LNCaP clone FGC (cell line): ENCODE measurements at places on chromosomes 1 and 21.
A peak's percentile ranks its signal among the peaks of the same experiment; 100 is the strongest.

- DNase-seq, result no peak
Observed at GRCh38 chr1:217425422-217425821, 205.5 kb downstream of the GPATCH2 start.

GRCh38 chr21:27885296-27885711 lies 918.4 kb upstream of the ADAMTS5 start:
- DNase-seq, result no peak

GRCh38 chr1:191350938-191351337 lies 807.3 kb upstream of the RGS18 start:
- no peak for DNase-seq

GRCh38 chr1:206430031-206430983 lies 40.0 kb upstream of the IKBKE start:
- no peak for DNase-seq

DNA sequence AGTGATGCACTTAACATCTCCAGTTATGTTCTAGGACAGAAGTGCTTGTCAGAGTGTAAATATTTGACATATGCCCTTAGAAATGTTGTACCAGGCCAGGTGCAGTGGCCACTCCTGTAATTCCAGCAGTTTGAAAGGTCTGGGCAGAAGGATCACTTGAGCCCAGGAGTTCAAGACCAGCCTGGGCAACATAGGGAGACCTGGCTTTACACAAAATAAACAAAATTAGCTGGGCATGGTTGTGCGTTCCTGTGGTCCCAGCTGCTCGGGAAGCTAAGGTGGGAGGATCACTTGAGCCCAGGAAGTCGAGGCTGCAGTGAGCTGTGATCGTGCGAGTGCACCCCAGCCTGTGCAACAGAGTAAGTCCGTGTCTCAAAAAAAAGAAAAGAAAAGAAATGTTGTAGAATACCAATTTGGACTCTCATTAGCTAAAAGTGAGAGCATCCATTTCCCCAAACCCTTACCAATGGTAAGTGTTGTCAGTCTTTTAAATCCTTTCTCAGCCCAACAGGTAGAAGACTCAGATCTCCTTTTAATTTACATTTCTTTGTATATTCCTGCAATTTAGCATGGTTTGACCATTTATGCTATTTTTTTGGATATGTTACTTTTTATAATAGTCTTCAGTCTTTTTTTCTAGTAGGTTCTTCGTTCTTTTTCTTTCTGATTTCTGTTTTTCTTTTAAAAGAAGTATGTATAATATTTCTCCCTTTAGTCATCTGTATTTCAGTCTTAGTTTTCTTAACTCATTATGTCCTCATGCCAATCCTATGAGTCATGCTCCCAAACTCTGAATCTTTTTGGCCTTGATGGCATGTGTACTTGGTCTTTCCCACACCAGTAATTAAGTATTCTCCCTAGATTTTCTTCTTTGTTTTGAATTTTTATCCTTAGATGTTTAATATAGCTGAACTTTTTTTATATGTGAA lies 74.4 kb downstream of the CAMTA1 start:
- DNase-seq, result no peak

- DNase-seq, result no peak
Observed at GRCh38 chr1:192775631-192776030, 33.2 kb upstream of the RGS2 start.

DNA sequence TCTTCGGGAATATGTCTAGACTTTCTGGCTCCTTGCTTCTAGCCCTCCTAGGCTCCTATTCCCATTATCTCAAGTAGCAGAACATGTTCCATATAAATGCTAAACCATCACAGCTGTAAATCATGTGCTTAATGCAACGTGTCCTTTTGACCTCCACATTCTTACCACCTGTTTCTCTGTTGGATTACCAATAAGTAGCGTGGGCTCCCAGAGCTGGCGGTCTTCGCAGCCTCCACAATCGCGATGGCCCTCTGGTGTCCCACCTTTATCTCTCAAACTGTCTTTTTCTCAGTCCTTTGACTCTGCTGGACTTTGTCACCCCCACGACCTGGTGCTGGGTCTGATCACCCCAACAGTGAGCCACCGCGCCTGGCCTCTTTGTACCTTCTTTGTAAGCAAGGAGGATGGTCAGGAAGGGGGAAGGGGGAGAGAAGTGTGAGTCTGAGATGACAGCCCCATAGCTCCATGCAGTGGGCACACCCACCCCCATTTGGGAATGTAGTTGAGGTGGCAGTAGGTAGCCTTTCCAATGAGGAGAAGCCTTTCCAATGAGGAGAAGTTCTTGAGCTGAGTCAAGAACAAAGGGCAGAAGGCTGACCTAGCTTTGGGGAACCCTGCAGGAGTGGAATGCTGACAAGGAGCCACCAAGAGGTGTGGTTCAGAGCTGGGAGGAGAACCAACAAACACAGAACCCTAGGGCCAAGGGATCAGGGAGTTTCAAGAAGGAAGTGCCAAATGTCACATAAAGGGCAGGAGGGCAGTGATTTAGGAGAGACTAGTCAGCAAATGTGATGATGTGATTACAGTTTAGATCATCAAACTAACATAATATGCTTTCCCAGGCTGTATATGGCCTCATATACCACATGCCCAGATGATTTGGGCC lies 14.2 kb downstream of the TRAF5 start:
- DNase-seq, result no peak

DNA sequence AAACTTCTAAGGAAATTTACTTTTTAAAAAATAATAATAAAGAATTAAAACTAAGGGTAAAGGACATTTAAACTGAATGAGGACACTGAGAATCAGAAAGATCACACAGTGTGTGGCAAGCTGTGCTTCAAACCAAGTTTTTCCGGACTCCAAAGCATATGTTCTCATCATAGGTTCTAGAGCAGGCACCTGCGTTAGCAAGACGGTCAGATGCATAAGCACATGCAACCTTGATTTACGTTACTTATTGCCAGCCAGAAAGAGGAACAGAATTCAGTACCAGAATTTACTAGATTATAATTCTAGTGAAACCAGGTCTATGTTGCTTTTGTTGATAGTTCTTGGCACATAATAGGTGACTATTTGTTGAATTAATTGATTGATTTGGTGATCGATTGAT lies 6.2 kb upstream of the LBR start:
- no peak for DNase-seq

DNA sequence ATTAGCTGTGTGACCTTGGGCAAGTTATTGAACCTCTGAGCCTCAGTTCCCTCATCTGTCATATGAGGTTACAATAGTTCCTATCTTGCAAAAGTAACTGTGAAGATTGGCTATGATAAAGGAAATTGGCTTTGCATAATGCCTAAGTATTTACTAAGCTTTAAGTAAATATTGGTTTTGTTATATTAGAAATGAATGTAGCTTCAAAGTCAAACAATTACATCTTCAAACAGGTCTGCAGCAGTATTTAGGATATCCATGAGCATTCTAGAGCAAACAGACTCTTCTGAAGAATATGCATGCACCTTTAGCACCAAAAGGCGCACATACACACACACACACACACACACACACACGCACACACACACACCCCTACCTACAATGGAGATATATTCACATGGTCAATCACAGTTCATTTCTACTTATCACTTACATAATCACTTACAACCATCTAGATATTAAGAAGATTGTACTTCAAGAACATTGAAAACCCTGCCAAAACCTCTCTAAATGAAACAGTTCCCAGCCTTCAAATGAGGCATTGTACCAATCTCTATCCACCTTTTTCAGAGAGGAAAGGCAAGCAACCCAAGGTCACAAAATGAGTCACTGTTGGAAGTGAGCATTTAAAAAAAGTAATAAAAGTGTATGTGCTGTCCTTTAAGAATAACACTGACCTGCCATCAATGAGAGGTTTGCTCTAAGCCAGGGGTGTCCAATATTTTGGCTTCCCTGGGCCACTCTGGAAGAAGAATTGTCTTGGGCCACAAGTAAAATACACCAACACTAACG lies 13.4 kb upstream of the FAM43B start:
- DNase-seq, result peak; percentile 59

GRCh38 chr1:88523854-88524528 lies 160.1 kb upstream of the PKN2 start:
- no peak for DNase-seq

- no peak for DNase-seq
Observed at GRCh38 chr1:241213139-241213538, 143.9 kb downstream of the RGS7 start.

- no peak for DNase-seq
Observed at GRCh38 chr1:231616667-231617066, 9.9 kb upstream of the DISC1 start.

DNA sequence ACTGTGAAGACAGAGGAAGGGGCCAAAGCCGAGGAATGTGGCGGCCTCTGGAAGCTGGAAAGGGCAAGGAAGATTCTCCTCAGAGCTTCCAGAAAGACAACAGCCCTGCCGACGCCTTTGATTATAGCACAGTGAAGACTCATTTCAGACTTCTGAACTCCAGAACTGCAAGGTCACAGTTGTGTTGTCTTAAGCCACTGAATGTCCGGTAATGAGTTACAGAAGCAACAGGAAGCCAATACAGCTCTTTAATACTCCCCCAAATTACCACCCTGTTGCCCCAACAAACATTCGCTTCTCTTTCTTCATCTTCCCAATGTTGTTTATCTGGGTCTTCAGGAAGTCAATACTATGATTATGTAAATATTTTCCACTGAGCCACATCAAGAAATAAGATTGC lies 44.0 kb downstream of the ETS2 start:
- no peak for DNase-seq

- peak; percentile 56 for DNase-seq
Observed at GRCh38 chr1:162678439-162678838, 46.2 kb downstream of the DDR2 start.

- DNase-seq, result no peak
Observed at GRCh38 chr1:119859647-119860046, 36.7 kb downstream of the ADAM30 start.

DNA sequence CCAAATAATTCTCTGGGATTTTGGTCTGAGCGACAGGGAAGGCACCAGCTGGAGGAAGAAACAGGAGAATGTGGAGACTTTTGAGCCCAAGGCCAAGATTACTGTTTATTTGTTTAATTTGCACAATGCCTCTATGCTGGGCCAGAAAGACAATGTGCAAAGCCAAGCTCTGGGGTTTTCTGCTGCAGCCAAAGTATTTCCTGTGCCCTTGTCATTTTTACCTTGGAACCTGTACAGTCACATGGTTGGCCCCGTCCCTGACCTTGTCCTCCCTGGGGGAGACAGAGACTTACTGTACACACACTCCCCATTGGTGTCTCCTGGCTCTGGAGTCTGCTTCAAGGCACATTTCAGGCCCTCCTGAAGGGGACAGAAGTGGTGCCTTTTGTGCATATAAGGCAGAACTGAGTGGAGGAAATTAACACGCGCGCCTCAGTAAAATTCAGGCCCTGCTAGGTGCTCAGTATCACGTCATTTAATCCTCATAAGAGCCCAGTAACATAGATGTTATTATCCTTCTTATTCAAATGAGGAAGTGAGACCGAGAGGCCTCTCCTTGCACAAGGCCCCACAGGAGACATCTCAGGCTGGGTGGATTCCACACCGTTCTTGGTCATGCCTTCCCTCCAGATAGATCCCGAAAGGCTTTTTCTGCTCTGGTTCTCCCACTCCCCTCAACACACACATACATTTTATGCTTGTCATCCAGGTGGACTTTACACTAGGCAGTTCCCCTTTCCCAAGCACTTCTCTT lies 21.1 kb downstream of the C1orf115 start:
- no peak for DNase-seq

GRCh38 chr1:198846556-198846955 lies 207.7 kb downstream of the PTPRC start:
- DNase-seq, result no peak

DNA sequence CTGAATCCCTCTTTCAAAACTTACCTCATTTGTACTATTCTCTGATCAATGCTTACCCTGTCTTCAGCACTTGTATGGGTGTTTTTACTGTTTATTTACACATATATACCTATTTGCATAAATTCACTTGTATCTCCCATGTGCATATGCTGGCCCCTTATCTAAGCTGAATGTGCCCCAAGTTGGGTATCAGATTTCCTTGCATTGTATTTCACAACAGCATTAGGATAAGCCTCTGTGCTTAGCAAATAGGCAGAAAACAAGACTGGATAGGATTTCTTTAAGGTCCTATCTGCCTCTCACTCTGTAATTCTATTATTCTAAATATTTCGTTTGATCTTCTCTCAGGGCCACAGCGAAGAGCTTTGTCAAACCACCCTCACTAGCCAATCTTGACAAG lies 45.9 kb upstream of the IPO9 start:
- no peak for DNase-seq

- DNase-seq, result no peak
Observed at GRCh38 chr1:201881617-201882016, 7.1 kb upstream of the SHISA4 start.

DNA sequence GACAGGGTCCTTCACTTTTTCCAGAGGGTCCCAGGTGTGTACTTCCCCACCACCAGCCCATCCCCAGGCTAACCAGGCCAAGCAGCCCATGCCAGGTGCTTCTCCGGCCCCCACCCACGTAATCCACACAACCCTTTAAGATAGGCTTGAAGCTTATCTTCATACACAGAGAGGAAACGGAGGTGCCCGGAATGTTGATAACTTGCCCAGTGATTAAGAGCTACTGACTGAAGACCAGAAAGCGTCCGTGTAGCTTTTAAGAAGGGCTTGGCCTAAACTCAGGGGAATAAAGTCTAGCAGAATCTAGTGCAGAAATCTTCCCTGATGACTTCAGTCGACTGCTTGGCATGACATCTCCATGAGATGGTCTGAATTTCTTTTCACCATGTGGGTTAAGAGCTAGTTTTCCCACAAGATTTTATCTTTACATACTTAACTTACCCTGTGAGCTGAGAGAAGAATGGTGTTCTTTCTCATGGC lies 138.7 kb downstream of the GALNT2 start:
- DNase-seq, result no peak

GRCh38 chr1:25977801-25978200 lies 20.1 kb downstream of the PAFAH2 start:
- DNase-seq, result no peak

DNA sequence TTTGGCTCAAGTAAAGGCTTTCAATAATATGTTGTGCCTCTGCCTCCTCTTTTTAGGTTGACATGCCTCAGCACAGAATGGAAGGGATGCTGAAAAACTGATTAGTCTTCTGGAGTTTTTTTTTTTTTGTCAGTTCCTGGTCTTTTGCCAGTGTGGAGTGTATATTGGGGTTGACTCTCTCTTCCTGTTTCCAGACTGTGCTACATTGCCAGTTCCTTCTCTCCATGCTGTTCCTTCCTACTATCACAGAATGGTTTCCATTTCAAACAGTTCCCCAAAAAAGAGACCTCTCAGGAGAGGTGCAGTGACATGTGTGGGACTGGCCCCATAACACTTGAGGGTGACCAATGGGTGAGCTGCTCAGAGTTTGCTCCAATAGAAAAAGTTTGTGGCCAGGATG lies 101.7 kb upstream of the ETV3 start:
- DNase-seq, result no peak

- DNase-seq, result no peak
Observed at GRCh38 chr1:97366984-97367383, 553.9 kb downstream of the DPYD start.

DNA sequence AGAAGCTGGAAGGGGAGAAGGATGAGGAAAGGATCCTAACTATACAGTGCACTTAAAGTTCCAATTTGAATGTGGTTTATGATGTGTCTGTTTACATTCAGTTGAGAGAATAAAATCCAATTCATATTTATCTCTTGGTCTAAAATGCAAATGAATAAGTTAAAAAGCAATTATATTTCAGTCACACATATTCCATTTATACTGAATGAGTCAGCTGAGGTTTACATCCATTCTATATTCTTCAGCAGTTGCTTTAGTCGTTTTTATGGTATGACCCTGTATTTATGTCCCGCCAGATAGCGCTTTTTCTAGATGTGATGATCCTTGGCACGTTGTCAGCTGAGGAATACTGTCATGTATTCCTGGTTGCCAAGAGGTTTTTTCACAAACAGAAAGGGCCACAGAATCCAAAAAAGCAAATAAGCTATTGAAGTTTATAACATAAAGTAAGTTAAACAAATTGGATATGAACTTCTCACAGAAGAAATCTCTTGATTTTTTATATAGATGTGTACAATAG lies 866.2 kb downstream of the NCAM2 start:
- DNase-seq, result no peak
